ENCODE measurements at places on chromosomes 16 and 17.

GRCh38 chr17:65404761-65405160 is 156.7 kb downstream of the AXIN2 start:
- no peak for DNase-seq

GRCh38 chr17:77924757-77925336 is 33.7 kb upstream of the TNRC6C start:
- no peak for DNase-seq

- peak; percentile 36 for DNase-seq
These were observed 108.5 kb upstream of the XYLT1 start for GRCh38 chr16:17578981-17579874.

DNA sequence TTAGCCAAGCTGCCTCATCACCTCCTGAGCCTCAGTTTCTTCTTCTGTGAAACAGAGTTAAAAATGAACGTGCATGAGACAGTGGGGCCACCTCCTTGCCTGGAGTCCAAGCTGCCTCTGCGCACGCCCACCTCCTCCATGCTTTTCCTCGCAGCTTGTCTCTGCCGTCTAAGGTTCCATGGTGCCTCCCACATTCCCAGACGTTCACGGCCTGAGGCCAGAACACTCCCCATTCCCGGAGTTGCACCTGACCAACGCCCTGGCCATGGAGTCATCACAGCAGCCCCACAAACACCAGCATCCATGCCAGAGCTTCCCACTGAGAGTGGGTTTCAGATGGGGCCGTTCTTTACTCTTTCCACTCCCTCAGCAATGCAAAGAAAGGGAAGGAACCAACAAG is 183.0 kb upstream of the FOXF1 start:
- DNase-seq, result no peak

DNA sequence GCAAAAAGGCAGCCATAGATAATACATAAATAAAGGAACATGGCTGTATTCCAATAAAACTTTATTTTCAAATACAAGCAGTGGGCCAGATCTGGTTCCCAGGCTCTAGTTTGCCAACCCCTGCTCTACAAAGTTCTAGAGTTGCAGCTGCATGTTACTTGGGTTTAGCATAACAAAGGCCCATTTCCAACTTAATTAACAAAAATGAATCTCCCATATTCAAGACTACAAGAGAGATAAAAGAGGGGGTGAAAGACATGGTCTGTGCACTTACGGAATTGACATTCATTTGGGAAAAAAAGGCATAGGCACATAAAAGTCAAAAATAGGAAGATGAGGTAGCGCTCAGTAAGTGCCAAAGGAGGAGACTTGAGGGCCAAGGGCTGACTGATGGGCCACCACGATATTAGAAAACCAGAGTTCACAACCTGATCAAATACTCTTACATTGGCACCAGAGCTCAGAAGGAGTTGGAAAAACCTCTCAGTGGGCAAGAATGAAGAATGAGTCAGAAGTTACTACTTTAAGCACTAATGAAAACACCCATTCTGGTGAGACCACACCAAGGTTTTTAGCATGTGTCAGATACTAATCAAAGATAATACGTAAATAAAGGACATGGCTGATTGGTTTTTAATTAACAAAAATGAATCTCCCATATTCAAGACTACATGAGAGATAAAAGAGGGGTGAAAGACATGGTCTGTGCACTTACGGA is 164.0 kb downstream of the VPS53 start:
- no peak for DNase-seq

GRCh38 chr17:63984651-63985386 is 12.1 kb upstream of the SCN4A start:
- DNase-seq, result no peak

GRCh38 chr17:4161192-4161966 is 18.4 kb downstream of the CYB5D2 start:
- no peak for DNase-seq

DNA sequence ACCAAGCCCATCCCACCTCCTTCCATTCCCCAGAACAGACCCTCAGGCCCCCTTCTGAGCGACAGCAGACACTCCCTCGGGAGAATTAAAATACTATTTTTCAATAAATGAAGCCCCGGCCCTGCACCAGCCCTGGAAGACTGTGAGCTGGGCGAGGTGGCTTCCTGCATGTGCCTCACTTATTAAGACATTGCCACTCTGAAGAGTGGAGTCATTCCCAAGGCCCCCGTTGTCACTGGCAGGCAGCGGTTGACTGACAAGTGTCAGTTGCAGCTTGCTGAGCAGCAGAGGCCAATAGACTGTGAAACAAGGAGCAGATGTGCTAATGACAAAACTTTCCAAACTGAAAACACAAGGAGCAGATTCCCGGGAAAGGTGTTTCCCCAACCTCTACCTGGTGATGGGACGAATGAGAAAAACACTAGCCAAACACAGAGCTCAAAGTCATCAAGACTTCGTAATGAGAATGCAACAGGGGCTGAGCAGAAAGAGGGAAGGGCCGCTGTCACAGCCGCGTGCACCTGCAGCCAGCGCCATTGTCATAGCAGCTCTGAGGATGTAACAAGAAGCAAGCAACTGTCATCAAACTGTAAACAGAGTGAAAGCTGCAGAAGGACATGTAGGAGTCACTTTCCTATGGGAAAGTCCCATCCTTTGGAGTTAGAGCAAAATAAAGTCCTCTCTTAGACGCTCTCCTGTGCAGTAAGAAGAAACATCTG is 232.1 kb downstream of the C16orf78 start:
- DNase-seq, result no peak

GRCh38 chr16:1907226-1907860 is 10.9 kb downstream of the HS3ST6 start:
- no peak for DNase-seq

- no peak for DNase-seq
These were observed 404.0 kb upstream of the HSBP1 start for GRCh38 chr16:83403761-83404160.

DNA sequence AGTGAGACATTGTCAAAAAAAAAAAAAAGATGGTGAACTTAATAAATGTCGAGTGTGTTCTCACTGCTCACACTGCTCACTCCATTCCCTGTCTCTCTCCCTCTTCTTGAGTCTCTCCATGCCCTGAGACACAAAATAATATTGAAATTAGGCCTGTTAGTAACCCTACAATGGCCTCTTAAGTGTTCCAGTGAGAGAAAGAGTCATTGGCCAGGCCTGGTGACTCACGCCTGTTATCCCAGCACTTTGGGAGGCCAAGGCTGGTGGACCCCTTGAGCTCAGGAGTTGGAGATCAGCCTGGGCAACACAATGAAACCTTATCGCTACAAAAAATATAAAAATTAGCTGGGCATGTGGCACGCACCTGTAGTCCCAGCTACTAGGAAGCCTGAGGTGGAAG is 16.2 kb upstream of the CSF3 start:
- no peak for DNase-seq

DNA sequence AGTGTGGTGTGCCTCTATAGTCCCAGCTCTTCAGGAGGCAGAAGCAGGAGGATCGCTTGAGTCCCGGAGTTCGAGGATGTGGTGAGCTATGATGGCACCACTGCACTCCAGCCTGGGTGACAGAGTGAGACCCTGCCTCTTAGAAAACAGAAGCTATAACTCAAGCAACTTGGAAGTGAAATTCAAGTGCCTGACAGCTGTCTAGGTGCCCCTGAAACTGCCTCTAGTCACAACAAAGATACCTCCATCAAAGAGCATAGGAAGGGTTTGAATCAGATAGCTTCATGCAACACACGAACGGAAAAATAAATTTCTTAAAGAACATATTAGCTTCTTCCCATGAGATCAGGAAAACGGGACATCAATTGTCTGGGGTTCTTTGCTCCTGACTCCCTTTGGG is 860 bp upstream of the PLCG2 start:
- no peak for DNase-seq

DNA sequence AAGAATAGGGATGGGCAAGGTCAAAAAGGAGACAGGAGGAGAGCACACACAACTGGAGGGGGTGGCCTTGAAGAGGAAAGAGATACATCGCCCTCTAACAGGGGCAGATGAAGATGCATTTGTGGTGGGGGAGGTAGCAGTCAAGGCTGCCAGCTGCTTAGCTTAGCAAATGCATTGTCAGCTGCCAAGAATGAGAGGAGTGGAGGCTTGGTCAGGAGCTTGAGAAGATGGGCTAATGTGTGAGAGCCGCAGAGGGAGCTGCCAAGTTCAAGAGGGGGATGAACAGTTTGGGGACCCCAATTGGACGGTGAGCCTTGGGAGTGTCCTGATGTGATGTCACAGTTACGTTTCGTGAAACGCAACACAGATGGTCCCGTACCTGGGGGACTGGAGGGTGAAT is 28.9 kb upstream of the GNA13 start:
- no peak for DNase-seq

DNA sequence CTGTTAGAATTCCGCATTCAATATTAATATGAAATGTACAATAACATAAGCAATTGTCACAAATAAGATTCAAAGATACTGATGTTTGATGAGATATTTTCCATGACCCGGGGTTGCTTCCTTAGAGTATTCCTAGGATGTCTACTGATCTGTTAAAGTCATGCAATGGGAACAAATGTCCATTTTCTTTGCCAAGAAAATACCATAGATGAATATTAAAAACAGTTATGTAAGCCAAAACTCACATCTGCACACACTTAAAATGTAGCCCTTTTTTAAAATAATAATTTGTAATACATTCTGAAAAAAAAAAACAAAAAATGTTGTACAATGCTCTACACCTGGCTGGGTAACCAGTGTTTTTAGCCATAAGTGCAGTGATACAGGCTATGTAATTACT is 259.4 kb upstream of the AXIN2 start:
- DNase-seq, result no peak

DNA sequence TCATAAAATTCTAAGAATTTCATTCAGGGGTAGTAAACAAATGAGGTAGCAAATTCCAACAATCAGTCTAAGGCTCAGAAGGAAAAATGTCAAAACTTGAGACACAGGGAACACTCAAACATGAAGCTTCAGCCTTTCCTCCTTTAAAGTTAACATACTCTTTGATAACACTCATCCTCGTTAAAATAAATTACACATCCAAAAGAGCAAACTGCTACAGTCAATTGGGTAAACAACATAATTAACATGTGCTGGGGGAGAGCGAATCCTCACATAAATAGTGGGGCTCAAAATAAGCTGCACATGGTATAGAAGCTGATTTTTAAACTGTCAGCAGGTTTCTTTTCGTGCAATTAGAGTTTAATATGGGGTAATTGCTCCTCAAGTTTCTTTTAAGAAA is 12.9 kb downstream of the GRB2 start:
- no peak for DNase-seq

DNA sequence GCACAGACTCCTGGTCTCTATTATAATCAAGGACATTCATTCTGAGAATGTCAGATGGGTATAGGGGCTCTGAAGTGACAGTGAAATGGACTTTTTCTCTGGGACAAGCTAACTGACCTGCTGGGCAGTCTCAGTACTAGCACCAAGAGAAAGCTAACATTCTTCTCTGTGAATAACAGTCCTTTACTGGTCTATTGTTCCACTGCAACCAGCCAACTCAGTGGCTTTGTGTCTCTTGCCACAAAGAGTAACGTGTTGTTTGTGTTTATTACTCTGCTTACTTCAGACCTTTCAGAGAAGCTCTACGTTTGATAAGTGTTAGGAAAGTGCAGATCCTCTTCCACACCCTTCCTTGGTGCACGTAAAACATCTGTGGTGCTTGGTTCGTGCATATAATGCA is 61.5 kb upstream of the BCAR1 start:
- no peak for DNase-seq

DNA sequence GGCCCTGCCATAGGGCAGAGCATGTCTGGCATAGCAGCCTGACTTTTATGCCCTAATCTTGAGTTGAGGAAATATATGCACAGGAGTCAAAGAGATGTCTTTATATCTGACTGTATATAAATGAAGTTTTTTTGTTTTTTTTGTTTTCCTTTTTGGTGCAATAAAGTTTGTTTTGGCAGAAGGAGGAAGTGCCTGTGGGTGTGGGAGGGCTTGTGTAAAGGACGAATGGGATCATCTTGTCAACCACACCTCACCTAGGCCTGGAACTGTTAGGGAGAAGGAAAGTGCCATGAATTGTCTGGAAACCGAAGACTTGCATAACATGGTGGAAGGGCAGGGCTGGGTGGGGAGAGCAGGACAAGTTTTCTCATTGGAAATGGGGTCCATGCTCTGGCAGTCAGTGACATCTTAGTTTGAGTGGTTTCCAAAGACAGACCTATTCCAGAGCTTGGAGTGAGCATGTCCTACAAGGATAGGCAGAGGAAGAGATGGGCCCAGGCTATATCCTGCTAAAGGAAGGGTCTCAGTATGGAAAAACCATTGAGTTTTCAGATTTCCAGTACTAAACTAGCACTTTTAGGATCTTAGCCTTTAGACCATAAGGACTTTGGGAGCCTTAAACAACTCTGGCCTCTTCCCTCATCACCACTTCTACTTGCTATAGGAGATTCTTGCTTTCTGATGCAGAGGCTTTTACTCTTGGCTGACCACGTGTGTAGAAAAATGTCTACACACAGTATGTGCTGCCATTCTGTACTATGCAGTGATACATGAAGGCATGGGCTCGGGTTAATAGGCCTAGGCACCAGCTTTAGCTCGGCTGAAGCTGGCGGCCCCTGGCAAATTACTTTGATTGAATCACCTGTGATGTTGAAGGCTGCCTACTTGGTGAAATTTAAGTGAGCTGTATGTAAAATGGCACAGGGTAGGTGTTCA is 15.5 kb downstream of the SNF8 start:
- DNase-seq, result no peak

DNA sequence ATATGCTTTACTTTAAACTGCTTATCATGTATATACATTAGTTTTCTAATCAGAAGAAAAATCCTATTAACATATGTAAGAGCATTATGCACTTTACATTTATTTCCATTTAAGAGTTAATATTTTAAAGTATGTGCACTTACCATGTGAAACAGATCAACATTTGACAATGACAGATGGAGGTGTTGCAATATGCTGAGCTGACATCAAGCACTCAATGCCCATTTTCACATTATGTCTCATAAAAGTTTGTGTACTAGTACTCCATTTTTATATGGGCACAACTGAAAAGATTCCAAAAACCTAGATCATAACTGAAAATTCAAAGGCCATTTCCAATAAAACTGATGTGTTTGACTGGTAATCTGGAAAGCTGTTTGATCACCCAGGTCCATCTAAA is 420.9 kb upstream of the SOX9 start:
- no peak for DNase-seq

- no peak for DNase-seq
These were observed 11.8 kb downstream of the HID1 start for GRCh38 chr17:74960570-74961342.

GRCh38 chr17:27532269-27533263 is 76.3 kb downstream of the KSR1 start:
- no peak for DNase-seq

DNA sequence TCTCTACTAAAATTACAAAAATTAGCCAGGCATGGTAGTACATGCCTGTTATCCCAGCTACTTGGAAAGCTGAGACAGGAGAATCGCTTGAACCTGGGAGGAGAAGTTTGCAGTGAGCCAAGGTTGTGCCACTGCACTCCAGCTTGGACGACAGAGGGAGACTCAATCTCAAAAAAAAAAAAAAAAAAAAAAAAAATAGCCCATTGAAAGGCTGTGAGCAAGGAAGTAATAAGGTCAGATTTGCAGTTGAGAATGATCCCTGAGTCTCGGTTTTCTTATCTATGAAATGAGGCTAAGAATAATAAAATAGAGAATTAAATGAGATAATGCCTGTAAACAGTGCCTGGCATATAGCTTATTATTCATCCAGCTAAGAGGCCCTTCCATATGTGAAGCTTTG is 1.3 kb upstream of the PDK2 start:
- DNase-seq, result no peak

All from NCI-H2029 (cell line).